ENCODE measurements at places on chromosomes 12 and 14.

- DNase-seq, result no peak
Measured at GRCh38 chr12:123530668-123531067, 2.9 kb downstream of the RILPL1 start.

GRCh38 chr12:54019091-54019811, 9.0 kb upstream of the HOXC6 start:
- DNase-seq, result no peak

DNA sequence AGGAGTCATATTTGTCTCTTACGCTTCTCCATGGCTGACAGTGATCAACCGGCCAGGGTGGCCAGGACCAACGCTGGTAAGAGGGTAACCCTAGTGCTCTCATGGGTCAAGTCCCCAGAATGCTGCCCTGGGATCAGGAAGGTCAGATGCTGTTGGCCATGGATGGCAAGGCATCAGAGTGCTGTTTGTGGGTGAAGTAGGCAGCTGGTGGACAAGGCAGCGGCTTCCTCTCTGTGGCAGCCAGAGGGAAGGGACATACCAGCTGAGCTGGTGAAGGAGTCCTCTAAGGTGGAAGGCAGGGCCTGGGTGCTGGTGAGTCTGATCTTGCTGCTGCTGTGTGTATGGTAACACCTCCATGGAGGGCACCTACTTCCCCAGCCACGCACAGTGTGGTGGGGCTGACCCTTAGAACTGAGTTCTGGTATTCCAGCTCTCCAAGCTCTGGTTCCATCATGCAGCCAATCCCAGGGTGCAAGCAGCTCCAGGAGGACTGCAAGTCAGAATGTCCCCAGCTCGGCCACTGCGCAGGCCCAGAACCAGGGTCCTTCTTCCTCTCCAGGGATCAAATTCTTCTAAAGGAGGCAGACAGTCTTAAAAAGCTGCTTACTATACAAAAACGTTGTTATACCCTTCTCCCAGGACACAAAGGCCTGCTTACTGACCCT, 13.4 kb upstream of the SMOC1 start:
- no peak for DNase-seq

GRCh38 chr14:40955131-40955505, 651.6 kb upstream of the LRFN5 start:
- DNase-seq, result no peak

DNA sequence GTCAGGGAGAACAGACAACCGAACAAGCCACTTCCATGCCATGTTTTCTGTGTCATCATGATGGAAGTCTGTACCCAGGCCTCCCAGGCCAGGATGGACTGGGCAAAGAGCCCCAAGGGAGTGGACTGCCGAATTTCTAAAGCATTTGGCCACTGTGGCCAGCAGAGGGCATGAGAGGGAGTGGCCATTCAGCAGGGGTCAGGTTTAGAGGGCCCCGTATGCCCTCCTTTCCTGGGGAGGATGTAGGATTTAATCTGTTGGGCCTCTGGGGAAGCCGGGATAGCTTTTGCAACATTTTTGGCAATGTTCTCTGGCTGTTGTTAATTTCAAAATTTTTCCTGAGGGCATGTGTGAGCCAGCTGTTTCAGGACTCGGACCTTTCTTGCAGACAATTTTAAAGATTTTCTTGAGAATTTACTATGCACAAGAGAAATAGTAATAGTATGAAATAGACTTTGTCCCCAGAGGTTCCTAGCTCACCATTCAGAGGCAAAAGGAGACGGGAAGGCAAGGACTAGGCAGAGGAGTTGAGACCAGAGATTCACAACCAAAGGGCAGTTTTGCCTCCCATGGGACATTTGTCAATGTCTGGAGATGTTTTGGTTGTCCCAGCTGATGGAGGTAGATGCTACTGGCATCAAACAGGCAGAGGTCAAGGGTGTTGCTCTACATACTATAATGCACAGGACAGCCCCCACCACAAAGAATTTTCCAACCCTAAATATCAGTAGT, 18.0 kb downstream of the ACACB start:
- no peak for DNase-seq

GRCh38 chr14:105890474-105891220, 364.3 kb downstream of the TMEM121 start:
- no peak for DNase-seq

DNA sequence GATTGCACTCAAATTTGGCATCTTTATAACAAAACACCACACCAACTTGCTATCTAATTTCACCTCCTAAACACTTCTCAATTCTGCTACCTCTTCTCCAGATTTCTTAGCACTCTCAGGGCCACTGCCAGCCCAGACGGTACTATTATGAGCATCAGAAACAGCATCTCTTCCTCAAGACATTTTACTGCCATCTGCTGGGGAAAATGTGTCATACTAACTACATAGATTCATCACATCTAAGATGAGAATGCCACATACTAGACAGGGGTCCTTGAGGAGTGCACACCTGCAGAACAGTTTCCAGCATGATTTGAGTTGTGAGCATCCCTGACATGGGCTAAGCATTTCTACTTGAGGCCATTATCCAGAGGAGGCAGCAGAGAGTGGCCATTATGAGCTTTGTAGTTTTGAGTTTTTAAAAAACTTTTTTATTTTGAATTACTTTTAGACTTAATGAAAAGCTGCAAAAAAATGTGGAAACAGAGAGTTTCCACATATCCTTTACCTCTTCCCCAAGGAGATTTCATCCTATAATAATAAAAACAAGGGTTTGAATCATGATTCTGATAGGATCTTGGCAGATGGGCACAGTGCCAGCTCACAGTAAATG, 15.1 kb upstream of the GRIP1 start:
- peak; percentile 45 for DNase-seq

- DNase-seq, result no peak
Measured at GRCh38 chr12:124821252-124822200, 42.1 kb downstream of the SCARB1 start.

GRCh38 chr14:30620178-30620577, 1.9 kb upstream of the SCFD1 start:
- DNase-seq, result no peak

DNA sequence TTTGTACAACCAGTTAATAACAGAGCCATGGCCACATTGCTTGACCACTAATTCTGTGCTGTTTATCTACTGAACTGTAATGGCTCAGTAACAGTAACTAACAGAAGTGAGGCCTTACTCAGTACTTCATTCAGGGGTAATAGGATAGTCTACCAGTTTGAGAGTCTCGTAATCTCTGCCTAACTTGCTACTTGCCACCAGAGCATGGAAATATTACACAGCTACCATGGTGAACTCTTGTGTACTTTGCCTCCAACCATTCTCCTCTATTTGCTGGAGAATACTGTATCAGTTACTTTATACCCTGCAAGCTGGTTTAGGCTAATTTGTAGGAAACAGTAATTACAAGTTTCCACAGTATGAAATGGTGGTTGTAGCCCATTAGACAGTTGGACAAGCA, 10.6 kb downstream of the SCFD1 start:
- no peak for DNase-seq

DNA sequence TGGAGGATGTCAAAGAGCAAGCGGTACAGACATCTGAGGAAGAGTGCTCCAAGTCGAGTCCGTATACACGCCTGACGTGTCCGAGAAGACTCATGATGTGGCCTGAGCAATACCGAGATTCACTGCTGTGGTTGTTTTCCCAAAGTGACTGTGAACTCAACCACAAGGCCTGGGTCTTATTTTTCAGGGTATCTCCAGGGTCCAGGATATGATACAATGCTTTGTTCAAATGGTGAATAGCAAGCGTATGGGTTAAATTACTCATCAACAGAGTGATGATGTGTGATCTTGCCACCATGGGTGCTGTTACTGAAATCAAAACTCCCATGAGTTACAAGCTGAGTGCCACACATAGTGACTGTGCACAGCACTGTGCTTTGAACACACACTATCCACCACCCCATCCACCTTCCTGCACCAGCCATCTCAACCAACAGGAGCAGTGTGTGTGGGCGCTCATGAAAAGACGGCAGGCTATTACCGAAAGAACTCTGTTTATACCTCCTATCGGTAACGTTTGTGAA, 109.6 kb downstream of the BCAT1 start:
- no peak for DNase-seq

GRCh38 chr14:24441904-24442239, 704 bp downstream of the SDR39U1 start:
- no peak for DNase-seq

- DNase-seq, result no peak
Measured at GRCh38 chr12:96434107-96434506, 33.9 kb upstream of the CDK17 start.

DNA sequence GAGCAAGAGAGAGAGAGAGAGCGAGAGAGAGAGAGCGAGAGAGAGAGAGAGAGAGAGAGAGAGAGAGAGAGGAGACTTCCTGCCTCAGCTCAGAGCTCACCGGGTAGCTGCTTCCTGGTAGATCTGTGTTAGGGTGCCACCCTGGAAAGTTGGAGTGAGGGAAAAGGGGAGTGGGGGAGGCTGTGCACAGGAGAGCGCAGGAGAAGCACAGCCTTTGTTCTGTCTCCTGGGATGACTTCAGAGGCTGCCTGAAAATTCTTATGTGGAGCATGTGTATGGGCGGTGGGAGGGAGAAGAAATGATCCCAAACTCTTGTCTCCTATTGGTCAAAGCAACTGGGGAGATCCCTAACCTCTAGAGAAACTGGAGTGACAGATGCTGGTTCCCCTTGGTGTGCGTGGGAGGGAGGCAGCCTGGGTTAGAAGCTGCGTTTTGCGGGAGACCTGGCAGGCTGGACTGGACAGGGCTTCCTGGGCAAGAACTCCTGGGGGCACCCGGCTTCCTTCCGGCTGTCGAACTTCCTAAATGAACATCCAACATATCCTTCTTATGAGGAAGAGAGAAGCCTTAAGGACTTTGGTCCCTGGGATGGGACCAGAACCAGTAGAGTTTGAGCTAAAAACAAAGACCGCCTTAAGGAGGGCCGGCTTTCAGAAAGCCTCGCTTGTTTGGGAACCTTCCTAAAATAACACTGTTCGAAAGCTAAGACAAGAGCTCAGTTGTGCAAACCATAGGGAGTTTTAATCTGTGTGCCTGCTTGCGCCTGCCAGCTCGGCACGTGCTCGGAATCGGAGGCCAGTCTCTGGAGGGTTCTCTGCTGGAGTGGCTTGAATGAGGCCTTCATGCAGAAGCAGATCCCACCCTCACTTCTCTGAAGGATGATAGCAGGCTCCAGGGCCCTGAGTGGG, 30.4 kb upstream of the BEGAIN start:
- no peak for DNase-seq

DNA sequence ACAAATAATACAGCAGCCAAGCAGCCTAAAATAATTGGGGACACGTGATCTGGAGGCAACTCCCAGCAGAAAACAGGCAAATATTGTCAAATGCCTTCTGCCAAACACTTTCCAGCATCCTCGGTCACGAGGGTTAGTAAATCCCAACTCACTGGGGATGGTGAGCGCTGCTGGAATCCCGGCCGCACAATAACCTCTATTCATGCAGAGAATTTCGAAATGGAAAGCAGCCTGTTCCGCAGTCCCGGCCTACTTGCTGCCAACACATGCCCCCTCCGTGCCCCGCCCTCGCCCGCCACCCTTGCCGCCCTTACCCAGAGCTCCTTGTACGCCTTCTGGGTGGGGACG, 62.2 kb downstream of the RFX4 start:
- peak; percentile 57 for DNase-seq

GRCh38 chr12:104825408-104825807, 132.7 kb downstream of the SLC41A2 start:
- DNase-seq, result no peak

DNA sequence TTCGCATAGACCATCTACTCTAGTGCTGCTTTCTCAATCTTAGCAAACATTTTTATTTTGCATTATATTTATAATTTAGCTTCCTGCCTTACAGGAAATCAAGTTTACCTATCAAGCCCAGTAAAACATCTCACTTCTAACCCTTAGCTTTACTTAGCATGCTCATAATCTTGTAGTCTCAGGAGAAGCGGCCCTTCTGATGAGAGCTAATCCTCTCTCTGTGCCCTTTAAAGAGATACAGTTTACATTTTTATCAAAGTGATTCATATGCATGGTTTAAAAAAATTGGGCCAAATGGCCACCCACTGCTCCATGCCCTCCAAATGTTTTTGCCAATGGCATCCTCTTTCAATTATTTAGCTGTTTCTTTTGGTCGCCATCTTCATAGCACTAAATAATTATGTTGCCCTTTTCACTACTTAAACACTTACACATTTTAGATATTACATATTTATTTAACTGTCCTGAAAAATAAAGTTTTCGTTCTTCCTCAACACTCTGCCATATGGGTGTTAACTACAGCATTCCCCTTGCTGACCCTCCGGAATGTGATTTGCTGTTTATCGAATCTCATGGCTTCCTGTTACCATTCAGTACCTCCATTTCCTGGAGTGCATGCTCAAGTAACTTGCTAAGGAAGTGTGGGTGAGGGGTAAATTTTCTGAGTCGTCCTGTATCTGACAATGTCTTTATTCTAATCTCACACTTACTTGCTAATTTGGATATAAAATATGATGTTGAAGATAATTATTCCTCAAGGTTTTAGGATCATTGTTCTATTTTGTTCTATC, 29.3 kb downstream of the YLPM1 start:
- no peak for DNase-seq

GRCh38 chr14:52458721-52459085, 93.6 kb downstream of the TXNDC16 start:
- DNase-seq, result no peak

DNA sequence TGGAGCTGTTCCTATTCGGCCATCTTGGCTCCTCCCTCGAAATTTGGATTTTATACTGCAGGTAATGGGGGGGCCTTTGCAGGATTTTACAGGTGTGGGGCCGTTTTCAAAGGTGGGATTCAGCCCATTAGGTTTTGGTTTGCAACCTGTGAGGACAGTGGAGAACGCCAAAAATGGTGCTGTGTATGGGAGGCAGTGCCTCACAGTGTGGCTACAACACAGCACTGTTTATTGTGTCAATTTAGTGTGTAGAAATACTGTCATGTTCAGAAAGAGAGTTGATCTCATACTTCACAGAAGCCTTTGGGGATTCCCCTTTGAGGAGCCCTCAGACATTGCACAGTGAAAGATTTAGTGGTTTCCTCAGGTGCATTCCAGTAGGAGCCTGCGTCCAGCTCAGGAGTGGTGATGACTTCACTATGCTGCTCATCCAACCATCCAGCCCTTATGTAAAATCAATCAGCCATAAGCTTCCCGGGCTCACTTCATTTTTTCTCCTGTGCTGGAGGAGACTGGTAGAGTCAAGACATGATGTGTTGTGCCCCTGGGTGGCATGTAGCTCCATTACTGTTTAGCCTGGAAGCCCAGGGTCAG, 92.7 kb upstream of the PRMT8 start:
- no peak for DNase-seq

DNA sequence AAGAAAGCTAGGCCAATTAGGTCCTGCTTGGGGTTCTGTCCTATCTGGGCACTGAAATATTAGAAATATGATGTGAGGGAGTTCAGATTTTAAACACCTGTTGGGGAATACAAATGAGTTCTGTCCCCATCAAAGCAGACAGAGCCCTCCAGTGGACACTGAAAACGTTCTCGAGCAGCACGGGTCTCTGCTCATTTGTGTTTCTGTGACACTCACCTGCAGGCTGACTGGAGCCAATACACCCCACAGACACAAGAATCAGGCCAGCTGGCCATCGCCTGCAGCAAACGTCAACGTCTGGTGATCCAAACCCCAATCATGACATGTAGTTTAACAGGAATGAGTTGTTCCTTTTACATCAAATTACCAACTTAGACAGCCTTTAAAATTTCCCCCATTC, 493.4 kb upstream of the TMEM132C start:
- DNase-seq, result peak; percentile 37

GRCh38 chr14:94373708-94374107, 14.7 kb downstream of the SERPINA1 start:
- no peak for DNase-seq

GRCh38 chr14:61516964-61517653, 178.2 kb upstream of the HIF1A start:
- DNase-seq, result no peak
